NB4 (cell line): ENCODE measurements at places on chromosomes 3 and 15.

- DNase-seq = no peak
These were observed 82.0 kb downstream of the SV2B start for GRCh38 chr15:91182101-91182500.

- no peak for DNase-seq
These were observed 22.8 kb downstream of the ATP2C1 start for GRCh38 chr3:130916507-130917167.

DNA sequence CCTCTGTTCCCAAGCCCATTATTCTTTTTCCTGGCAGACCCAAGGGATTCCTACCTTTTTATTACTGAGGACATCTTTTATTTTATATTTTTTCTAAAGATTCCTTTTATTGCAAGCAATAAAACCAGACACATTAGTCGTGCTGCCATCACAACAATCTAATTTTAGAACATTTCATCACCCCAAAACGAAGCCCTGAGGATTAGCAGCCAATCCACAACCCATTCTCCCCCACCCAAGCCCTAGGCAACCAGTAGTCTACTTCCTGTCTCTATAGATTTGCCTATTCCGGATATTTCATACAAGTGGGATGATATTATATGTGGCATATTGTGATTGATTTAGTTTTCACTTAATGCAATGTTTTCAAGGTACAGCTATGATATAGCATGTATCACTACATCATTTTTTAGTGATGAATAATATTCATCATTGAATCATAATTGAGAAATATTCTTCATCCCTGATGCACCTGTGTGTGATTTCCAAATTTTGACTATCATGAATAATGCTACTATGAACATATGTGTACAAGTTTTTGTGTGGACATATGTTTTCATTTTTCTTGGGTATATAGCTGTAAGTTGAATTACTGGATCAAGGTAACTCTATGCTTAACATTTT lies 65.7 kb downstream of the IL1RAP start:
- no peak for DNase-seq

DNA sequence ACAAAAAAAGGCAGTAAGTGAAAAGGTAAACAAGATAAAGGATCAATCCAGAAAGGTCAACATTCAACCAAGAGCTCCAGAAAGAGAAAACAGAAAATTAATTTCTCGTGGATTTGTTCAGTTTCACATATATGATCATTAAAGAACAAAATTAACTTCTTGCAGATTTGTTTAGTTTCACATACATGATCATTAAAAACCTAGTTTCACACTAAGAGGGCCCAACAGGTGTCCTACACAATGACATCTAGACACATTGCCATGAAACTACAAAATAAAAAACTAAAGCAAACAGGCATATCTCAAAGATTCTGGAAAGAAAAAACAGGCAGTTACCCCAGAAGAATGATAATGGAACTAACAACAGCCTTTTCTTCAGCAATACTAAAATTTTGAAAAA lies 22.1 kb downstream of the PHC3 start:
- no peak for DNase-seq

DNA sequence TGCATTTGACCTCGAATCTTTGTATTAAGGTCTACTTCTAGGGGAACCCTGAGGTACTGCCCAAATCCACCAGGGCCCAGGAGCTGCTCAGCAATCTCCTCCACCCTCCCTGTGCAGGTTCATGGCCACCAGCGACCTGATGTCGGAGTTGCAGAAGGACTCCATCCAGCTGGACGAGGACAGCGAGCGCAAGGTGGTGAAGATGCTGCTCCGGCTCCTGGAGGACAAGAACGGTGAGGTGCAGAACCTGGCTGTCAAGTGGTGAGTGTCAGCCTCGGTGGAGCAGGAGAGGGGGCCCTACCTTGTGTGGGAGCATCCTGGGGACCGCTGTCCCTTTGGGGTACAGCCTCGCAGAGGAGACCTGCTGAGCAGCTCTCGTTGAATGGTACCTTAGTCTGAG lies 6.9 kb downstream of the CAND2 start:
- no peak for DNase-seq

DNA sequence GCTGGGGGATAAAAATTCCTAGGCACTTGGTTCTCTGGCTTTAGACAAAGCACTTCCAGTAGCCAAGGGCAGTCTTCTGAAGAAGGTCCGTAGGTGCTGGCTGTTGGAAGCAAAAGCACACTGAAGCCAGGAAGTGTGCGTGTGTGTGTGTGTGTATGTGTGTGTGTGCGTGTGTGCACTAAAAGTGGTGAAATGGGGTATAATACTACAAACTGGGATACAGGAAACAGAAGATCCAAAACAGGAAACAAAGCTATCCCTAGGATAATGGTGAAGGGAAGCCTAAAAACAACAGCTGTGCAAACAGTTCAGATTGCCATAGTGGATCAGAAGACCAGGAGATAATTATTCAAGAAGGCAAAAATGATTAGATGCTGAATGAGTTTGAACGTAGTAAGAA lies 103.4 kb downstream of the IL20RB start:
- no peak for DNase-seq

- no peak for DNase-seq
These were observed 10.3 kb upstream of the ARID3B start for GRCh38 chr15:74530771-74531143.

GRCh38 chr3:4938281-4938982 lies 40.8 kb upstream of the BHLHE40 start:
- DNase-seq = no peak

DNA sequence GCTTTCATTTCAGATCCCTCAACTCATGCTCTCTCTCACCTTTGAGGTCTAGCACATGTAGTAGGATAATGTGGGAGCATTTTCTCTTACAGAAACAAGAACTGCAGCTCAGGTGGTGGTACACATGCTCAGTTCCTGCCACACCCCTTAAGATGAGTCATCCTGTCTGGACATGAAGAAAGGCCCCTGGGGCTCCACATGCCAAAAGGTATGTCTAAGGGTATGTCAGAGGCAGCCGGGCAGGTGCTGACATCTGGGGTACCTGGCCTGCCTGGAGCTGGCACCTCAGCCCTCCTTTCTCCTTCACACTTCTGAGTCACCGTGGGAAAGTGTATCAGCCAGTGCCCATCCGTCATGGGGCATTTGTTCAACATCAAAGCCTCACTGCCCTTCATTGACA lies 209.9 kb downstream of the OCA2 start:
- no peak for DNase-seq

DNA sequence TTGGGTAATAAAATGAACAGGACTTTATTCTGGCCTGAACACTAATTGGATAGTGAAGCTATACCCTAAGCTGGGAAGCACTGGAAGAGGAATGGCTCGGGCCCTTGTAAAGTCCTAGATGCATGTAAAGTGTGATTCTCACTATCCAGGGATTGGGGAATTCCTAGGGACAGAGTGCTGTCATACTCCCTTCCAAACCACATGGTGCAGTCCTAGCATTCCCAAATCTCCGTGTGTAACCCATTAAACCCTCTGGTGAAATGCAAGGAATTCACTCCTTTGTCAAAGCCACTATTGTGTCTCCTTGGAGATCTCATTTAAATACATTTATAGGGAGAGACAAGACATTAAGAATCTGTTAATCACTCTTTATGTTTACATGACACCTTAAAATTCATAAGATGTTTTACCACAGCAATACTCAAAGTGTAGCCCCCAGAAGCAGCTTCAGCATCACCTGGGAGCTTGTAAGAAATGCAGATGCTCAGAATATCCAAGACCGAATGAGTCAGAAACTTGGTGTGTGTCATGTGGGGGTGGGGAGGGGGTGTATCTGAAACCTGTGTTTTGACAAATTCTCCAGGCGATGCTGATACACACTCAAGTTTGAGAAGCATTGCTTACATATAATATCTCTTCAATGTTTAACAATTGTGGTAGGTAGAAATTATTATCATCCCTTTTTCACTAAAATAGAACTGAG lies 121.8 kb upstream of the NPHP3 start:
- no peak for DNase-seq

DNA sequence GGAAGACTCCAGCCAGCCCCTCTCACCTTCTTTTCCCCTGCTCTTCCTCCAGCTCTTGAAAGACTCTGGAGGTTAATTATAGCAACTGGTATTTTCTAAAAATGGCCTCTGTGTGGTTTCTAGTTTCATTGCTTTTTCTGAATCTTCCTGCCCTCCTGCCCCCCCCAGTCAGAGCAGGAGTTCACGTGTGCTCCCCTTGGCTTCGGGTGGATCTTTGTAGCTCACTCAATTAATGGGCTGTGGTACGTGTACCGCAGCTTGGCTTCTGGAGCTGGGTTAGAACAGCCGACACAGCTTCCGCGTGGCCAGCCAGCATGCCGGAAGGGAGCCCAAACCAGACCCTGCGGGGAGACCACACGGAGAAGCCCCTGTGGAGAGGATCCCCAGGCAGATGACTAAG lies 31.5 kb downstream of the TM2D3 start:
- no peak for DNase-seq

DNA sequence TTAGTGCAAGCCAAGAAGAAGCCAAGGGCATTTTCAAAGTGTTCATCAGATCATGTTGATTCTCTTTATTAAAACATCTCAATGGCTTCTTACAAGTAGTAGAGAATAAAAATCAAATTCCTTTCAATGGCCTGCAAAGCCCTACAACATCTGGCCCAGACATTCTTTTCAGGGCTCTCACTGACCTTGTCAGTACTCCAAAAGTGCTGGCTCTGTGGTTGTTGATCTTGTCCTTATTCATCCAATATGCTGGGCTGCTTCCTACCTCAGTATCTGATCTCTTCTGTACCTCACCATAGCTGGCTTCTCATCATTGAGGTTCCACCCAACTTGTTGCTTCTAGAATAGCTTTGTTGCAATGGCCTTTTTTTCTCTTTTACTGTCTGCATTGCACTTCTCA lies 74.0 kb upstream of the SAMMSON start:
- no peak for DNase-seq

GRCh38 chr3:4720316-4721075 lies 227.3 kb downstream of the ITPR1 start:
- DNase-seq = peak; percentile 65

GRCh38 chr3:129068291-129068886 lies 7.8 kb downstream of the GP9 start:
- no peak for DNase-seq

DNA sequence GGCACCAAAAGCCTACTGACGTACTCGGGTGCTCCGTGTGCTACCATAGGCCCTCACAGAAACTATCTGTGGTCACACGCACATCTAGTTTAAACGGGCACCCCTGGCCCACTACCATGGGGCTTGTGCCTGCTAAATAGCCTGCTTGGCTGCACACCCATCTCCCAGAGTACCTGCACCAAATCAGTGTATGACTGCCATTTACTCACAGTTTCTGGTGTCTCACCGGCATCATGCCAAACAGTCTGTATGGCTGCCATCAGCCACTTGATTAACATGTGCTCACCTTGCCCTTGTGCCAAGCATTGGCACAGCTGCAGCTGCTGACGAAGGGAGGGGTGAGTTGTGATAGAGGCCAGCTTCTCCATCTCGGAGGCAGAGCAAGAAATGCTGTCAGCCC lies 232.7 kb downstream of the IGSF11 start:
- no peak for DNase-seq

GRCh38 chr15:93124126-93124525 lies 35.1 kb upstream of the RGMA start:
- no peak for DNase-seq

DNA sequence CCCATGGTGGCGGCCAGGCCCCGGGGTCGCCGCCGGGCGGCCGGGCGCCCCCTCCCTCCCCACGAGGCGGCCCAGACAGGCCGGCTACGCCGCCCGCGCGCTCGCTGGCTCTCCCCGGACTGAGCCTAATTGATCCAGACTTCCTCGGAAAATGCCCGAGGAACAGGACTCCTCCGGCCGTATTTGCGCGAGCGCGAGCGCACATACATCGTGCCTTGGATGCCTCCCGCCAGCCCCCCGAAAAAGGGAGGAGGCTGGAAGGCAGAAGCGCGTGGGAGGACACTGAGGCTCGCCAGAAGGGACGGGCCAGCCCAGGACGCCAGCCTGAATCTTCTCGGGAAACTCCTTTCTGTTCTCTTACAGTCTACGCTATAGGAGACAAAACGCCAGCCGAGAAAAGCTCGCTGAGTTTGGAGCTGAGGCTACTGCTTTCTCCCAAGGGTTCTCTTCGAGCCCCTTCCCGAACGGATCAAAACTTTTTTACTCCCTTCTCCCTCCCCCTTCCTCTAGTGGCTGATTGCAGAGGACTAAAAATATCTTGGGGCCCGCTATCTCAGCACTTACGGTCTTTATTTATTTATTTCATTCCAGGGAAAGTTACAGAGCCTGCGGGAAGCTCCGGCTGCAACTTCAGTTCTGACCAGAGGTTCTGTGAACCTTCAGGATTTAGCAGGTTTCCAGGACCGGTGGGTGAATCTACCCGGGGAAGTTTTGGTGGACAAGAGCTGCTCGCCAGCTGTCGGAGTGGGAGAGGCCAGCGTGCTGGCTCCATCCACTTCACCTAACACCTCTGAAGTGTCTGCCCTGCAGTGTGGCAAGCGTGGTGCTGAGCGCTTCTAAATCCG lies at the start of gene PDZRN3:
PDZRN3 (minus strand) TSS at position 121 of the 845 bp plus-strand sequence.
- no peak for DNase-seq

- no peak for DNase-seq
These were observed 108.1 kb downstream of the ROBO2 start for GRCh38 chr3:77147836-77148578.

- no peak for DNase-seq
These were observed 196.4 kb downstream of the UACA start for GRCh38 chr15:70566989-70567388.
